ENCODE measurements at places on chromosomes 16 and 17.

DNA sequence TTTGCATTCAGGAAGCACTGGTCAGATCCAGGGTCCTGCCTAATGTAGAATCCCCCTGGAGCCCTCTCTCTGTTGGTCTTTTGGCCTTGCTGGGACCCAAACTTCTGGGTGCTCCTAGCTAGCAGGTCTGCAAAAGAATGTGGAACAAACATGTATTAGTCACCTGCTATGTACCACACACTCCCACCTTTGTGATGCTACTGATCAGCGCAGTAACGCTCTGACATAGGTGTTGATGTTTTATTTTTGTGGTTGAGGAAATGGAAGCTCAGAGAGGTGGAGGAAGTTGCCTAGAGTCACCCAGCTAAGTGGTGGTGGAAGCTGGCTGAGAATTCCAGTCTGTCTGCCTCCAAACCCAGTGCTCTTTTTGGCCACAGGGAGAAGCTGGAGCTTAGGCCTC is 35.8 kb upstream of the LGALS9 start:
- no peaks in the 10 kb centered on the region for H3K4me1 ChIP-seq
- H3K27ac ChIP-seq = no peak overlapping the region
- no peak overlapping the region for H3K4me3 ChIP-seq
- peaks cover 28% of the 10 kb centered on the region for H3K36me3 ChIP-seq
- no peak for DNase-seq

- no peaks in the 10 kb centered on the region for H3K27me3 ChIP-seq
- no peaks in the 10 kb centered on the region for H3K4me1 ChIP-seq
- H3K36me3 ChIP-seq = no peaks in the 10 kb centered on the region
- DNase-seq = no peak
Measured at GRCh38 chr17:825216-825615, 43.1 kb downstream of the MRM3 start.

DNA sequence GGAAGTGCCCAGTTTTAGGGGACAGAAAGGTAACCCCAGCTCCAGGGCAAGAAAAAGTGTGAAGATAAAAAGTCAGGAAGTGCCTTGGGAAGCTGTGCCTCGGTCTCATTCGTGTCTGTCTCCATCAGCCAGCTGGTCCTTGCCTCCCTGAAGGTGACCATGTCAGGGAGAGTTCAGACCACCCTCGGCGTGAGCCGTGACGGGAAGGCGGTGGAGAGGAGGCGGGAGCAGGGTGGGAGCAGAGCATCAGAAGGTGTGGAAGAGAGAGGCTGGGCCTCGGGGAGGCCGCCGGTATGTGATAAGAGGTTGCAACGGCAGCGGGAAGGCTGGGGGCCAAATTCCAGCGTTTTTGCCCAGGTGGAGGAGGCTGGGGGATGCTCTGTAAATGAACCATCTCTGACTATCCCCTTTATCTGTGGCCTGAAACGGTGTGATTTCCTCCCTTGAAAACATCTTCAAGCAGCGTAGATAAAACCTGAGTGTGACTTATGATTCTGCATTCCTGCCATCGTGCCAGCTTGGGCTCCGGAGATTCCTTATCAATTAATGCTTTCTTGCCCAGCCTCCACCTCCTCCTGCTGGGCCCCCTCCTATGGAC is 251.8 kb downstream of the IRF8 start:
- no peak overlapping the region for H3K4me3 ChIP-seq
- H3K27ac ChIP-seq = no peak overlapping the region
- no peaks in the 10 kb centered on the region for H3K36me3 ChIP-seq
- no peak for DNase-seq

DNA sequence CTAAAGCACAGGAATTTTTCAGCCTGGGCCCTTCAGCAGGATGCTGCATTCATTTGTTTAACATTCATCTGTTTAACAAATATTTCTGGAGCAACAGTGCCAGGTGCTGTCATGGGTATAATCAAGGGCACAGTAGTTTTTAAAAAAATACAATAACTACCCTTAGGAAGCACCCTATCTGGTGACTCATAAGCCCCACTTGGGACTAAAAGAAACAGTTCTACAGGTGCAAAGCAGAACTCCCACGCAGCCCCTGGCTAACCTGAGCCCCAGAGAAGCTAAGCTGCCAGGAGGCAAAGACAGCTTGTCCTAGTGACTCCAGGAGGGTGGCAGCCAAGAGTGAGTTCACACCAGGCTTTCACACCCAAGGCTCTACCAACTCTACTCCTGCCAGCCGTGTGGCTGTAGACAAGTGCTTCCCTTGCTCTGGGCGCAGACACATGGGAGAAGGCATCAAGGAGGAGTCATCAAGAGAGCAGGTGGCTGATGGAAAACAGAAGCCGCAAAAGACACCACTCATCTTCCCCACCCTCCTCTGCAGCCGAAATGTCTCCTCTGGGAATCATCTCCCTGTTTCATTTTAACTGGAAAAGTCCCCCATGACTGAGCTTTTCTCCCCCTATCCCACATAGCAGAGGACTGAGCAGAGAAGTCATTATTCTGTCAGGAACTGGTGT is 14.4 kb downstream of the CUEDC1 start:
- no peak for DNase-seq
- no peaks in the 10 kb centered on the region for H3K27me3 ChIP-seq
- H3K4me1 ChIP-seq = no peaks in the 10 kb centered on the region

DNA sequence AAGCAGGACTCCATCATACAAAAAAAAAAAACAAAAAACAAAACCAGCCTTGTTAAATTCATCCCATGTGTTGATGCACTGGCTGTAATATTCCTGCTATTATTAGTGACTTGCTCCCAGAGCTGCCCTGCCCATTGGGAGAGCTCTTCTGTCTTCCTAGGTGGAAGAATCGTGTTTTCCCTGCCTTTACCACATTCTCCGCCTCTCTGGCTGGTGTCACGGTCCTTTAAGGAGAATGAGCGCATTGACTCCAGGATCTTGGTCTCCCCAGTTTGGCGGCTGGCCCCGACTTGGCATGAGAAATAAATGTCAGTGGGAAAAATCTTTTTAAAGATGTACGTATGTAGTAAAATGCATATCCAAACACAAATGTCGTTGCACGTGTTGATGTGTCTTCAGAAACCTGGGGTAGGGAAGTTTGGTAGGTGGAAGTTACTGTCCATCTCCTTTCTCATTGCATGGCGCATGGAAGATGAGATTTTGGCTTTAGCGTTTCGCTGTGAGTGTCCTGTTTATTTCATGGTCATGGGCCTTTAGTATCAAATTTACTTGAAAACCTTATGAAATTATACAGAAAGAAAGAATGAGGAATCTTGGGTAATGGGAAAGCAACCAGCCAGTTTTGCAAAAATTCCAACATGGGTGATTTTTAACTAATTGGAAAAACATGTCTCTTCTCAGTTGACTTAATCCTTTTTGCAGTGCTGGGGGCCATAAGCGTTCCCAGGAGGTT is 15.5 kb downstream of the RMI2 start:
- no peak overlapping the region for H3K27ac ChIP-seq
- peaks cover 20% of the 10 kb centered on the region for H3K4me1 ChIP-seq
- DNase-seq = no peak
- H3K27me3 ChIP-seq = no peaks in the 10 kb centered on the region
- no peak overlapping the region for H3K4me3 ChIP-seq

Data from naive thymus-derived CD4-positive, alpha-beta T cell (primary cell).